H7 (cell line): ENCODE measurements at places on chromosomes 12 and 14. TPM values are rescaled to one million over a fixed set of nuclear protein-coding genes. Genes with fewer than 3 reads are reported as not detected.

CLMN gene
- total RNA-seq, result 4.5 and 10.5 TPM in 2 replicates

IQSEC3 gene
- total RNA-seq, result 0.45 and 0.81 TPM in 2 replicates

LGR5 gene
- total RNA-seq, result 0.78 and 2.9 TPM in 2 replicates

MAP3K9 gene
- total RNA-seq, result 12.6 TPM in 2 replicates

SLC17A8 gene
- not detected in 2 replicates for total RNA-seq

RILPL1 gene
- 12.4 and 13.2 TPM in 2 replicates for total RNA-seq

MLH3 gene
- 13.2 and 21.1 TPM in 2 replicates for total RNA-seq

KRT83 gene
- 0.10 TPM in 1 of 2 replicates, not detected in the other for total RNA-seq

BCL11B gene
- 5.7 and 6.1 TPM in 2 replicates for total RNA-seq

AQP6 gene
- not detected in 2 replicates for total RNA-seq

SOX5 gene
- 3.3 and 3.8 TPM in 2 replicates for total RNA-seq

- DNase-seq, result peak; percentile 61
These were observed 21.9 kb downstream of the HIP1R start for GRCh38 chr12:122856999-122857671.

DNA sequence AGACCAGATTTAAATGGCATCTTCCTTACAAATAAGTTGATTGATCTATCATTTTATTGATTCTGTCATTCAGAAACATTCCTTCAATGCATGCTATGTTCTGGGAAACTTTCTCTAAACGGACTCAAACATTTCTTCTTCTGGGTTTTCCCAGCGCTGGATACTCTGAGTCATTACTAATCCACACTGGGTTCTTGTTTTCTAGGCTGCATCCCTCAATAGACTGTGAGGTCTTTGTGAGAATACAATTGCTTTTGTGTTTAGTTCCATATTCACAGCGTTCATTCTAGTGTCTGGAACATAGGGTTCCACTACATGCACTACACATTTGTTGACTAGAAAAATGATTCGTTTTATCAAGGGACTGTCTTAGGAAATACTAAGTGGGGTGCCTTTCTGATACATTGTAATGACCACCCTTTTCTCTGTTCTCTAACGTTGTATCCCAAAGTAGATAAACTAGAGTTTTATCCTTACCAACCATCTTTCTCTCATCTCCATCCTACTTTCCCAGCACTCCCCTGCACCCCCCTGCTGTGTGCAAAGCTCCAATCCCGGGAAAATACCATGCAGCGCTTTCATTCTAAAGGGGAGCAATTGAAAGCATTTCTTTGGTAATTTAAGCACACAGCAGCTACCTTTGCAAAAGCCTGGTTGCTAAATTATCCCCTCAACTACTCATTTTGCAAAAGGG lies 878.7 kb downstream of the DIO2 start:
- DNase-seq, result no peak

DNA sequence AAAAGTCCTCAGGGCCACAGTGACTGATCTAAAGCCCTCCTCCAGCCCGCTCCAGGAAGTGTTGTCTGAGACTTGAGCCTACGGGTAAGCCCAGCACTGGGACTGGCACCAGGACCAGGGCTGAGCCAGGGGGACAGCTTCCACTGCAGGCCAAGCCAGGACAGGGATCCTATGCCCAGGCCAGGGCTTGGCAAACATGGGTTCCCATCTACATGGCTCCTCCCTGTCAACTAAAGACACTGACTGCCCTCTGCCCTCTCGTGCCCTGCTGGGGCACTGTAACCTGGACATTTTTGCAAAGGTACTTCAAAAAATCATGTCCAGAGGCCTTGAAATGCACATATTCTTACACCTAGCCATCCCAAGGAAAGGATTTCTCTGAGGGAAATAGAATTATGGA lies 88.0 kb downstream of the VWF start:
- DNase-seq, result no peak

DNA sequence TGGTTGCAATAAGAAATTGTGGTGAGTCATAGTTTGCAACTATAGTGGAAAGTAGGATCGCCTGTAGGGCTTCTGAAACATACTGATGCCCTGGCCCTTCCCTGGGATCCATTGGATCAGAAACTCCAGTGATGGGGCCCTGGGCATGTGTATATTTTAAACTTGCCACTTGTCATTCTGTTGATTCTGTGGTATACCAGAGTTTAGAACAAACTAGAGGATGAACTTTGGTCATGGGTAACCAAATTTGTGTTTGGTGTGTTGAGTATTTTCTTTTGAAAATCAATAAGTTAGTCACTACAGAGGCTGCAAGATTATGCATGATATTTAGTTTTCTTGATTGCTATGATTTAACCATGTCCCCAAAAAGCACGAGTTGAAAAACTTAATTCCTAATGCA lies 142.2 kb downstream of the SLC15A5 start:
- DNase-seq, result no peak

GRCh38 chr12:117967512-117967911 lies 1.3 kb downstream of the KSR2 start:
- peak; percentile 30 for DNase-seq

DNA sequence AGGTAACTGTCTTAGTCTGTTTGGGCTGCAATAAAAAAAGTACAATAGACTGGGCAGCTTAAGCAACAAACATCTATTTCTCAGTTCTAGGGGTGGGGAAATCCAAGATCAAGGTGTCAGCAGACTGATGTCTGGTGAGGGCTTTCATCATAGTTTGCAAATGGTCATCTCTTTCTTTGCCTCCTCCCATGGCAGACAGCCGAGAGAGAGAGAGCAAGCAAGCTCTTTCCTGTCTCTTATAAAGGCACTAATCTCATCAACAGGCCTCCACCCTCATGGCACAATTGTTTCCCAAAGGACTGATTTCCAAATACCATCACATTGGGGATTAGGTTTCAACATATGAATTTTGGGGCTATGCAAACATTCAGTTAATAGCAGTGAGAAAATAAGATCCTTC lies 445.6 kb upstream of the FLRT2 start:
- no peak for DNase-seq

GRCh38 chr12:89844539-89844938 lies 135.9 kb upstream of the ATP2B1 start:
- DNase-seq, result no peak

- DNase-seq, result no peak
These were observed 188.1 kb downstream of the NUBPL start for GRCh38 chr14:31749275-31749674.

DNA sequence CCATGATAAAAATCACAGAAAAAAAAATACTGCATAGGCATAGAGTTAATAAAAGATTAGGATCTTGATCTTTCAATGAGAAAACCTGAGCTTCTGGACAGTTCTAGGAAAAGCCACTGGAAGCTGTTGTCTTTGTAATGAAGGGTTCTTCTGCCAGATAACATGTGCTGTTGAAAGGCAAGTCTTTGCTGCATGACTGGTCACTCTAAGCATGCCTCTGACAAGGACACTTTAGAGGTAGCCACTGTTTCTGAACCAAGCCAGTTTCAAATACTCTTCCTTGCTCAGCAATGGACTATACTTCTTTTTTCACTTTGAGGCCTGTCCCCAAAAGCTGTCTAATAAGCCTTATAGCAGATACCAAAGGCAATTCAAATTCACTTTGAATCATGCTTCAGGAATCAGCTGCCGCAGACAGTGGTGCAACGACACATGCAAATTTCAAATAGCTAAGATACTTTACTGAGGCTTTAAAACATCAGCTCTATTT lies 70.2 kb downstream of the BTG1 start:
- DNase-seq, result no peak

DNA sequence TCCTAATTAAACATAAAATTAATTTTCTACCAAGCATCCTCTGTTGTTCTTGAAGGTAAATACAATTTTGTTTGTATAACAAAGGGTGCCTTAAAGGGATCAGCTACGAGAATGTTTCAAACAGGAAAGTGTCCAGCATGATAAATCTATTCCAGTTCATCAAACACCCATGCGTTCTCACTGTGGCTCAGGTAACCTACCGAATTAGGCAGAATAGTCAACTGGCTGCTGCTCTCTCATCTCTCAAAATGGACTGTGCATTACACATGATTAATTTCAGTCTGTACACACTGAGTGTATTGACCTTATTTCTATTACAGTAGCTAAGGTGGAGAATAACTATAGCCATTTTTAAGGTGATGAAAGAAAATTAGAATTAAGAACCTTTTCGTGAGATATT lies 127.5 kb upstream of the RMST start:
- DNase-seq, result no peak

GRCh38 chr12:14578646-14579045 lies 11.0 kb upstream of the PLBD1 start:
- no peak for DNase-seq

GRCh38 chr12:25985316-25986175 lies 27.1 kb downstream of the RASSF8 start:
- DNase-seq, result no peak

- DNase-seq, result no peak
These were observed 1140.5 kb downstream of the GALC start for GRCh38 chr14:86852530-86852929.

DNA sequence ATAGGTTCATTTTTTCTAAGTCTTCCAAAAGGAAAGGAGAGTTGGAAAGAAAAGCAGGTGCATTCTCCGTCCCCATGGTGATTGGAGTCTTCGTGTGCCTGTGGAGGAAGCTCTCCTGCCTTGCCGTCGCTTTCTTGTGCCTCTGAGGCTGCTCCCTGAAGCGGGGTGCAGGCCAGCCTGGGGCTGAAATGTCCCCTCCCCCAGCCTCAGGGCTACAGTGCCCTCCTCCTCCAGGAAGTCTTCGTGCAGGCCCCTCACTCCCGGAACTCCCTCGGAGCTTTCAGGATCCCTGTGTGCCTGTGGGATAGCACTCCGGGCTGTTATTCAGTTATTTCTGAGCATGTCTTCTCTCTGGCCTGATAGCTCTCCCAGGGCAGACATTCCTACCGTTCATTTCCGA lies 569.2 kb downstream of the VRK1 start:
- DNase-seq, result peak; percentile 63

- no peak for DNase-seq
These were observed 20.1 kb downstream of the SPRING1 start for GRCh38 chr12:116717466-116718437.

GRCh38 chr14:106308839-106309389 lies 782.5 kb downstream of the TMEM121 start:
- DNase-seq, result peak; percentile 34

- DNase-seq, result no peak
These were observed 9.2 kb downstream of the SOS2 start for GRCh38 chr14:50222055-50222613.

- no peak for DNase-seq
These were observed 25.0 kb downstream of the SNX6 start for GRCh38 chr14:34604995-34605394.

GRCh38 chr12:1584326-1584725 lies 10.1 kb downstream of the FBXL14 start:
- no peak for DNase-seq

DNA sequence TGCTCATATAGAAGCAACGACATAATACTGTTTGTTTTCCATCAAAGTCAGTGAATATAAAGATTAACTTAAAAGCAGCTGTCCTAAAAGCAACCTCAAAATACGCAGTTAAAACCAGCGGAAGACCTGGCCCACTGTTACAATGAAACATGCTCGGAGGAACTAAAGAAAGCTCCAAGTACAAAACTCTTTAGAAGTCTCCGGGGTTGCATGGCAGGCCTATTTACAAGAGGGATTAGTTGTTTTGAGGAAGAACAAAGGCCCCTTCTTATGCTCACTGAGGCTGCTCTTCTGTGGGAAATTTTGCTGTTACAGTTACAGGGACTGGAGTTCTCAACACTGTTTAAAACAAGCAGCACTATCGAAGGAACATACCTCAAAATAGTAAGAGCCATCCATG lies 75.9 kb upstream of the C12orf71 start:
- peak; percentile 12 for DNase-seq

DNA sequence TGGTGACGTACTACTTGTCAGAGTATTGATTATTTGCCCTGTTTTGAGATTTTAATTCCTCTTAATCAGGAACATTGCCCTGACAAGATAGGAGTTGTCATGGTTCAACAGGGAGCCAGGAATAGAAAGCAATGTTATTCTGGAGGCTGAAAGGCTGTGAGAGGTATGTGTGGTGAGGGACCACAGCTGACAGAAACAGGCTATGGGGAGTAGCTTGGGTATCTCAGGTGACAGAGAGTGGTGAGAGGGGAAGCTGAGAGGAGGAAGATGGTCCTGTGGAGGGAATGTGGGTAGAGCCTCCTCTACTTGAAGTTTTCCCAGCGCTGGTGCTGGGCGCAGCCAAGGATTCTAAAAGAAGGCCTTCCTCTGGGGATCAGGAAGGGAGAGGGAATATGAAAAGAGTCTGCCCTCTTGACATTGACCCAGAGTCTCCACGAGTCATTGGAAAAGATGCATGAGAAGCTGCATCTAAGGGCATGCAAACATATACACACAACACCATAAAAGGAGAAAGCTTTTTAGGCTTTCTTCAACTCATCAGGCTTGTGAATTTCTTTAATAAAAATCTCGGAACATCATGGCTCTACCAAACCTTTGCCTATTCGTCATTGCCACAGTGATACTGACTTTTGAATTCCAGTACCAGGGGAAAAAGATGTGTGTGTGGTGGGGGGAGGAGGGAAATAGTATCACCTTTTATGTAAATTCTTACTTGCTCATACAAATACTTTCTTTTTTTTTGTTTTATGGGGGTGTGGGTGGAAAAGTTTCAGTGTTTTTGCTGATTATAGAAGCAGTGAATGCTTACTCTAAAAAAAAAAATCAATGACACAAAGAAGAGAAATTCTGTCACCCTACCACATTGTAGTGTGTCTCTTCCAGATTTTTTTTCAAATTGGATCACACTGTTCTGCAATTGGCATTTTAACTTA lies 39.9 kb upstream of the DHRS7 start:
- peak; percentile 11 for DNase-seq

DNA sequence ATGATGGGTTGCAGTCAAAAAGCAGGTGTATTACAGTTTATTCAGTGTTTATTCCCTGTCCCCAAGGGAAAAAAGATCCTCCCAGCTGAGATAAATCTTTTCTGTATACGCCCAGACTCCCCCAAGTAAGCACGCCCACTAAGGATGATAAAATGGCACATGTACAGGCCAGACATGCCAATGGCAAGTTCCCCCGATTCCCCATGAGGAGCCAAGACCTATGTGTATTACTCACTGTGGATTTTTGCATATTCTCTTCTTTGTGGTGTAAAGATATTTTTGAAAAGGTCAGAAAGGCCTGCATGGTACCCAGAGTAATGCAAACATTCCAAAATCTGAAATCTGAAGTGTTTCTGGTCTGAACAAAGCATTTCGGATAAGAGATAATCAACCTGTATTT lies 22.2 kb downstream of the NR2C1 start:
- no peak for DNase-seq

- DNase-seq, result no peak
These were observed 166.0 kb upstream of the NOS1 start for GRCh38 chr12:117527479-117527855.

- no peak for DNase-seq
These were observed 256.6 kb downstream of the NAV3 start for GRCh38 chr12:78087363-78087675.

GRCh38 chr14:95474486-95474885 lies 42.0 kb downstream of the SYNE3 start:
- no peak for DNase-seq

GRCh38 chr14:51962711-51963110 lies 26.6 kb upstream of the RTRAF start:
- no peak for DNase-seq

- no peak for DNase-seq
These were observed 430.5 kb downstream of the DPF3 start for GRCh38 chr14:72463291-72463866.
